ENCODE measurements at places on chromosomes 4 and X.

- DNase-seq, result no peak
Observed at GRCh38 chrX:101429934-101430333, 21.9 kb downstream of the HNRNPH2 start.

- DNase-seq, result no peak
Observed at GRCh38 chr4:43765514-43765913, 683.1 kb downstream of the KCTD8 start.

- DNase-seq, result no peak
Observed at GRCh38 chrX:11366998-11367595, 73.9 kb downstream of the AMELX start.

DNA sequence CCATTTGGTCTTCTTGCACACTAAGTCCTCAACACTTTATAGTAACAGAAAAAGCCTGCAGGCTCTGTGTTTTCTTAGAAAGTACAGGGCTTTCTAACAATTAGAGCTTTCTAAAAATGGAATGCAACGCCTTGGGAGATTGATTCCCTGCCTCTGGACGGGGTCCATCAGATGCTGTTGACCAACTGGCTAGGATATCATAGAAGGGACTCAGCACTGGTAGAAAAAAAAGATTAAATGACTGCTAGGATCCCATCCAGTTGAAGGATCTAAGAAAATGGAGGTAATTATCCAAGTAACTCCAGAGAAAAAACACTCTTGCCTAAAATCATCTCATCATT is 39.5 kb downstream of the USP46 start:
- no peak for DNase-seq

- no peak for DNase-seq
Observed at GRCh38 chr4:24400537-24400936, 183.8 kb downstream of the DHX15 start.

GRCh38 chr4:40573593-40574311 is 55.9 kb downstream of the RBM47 start:
- DNase-seq, result no peak

DNA sequence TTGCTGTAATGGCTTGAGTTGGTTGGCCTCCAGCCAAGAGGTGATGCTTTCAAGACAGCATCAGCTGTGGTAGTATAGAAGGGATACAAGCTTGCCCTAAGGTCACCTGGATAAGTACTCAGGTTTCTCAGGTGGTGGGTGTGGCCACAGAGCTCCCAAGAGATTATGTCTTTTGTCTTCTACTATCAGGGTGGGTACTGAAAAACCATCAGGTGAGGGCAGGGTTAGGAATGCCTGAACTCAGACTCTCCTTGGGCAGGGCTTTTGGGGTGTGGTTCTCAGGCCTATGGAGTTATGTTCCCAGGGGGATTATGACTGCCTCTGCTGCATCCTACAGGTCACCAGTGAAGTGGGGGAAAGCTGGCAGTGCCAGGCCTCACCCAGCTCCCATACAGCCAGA is 654.6 kb upstream of the GALNT7 start:
- no peak for DNase-seq

- DNase-seq, result no peak
Observed at GRCh38 chrX:475926-476723, 89.4 kb upstream of the PPP2R3B start.

- DNase-seq, result no peak
Observed at GRCh38 chr4:1252928-1253492, 4.1 kb upstream of the CTBP1 start.

DNA sequence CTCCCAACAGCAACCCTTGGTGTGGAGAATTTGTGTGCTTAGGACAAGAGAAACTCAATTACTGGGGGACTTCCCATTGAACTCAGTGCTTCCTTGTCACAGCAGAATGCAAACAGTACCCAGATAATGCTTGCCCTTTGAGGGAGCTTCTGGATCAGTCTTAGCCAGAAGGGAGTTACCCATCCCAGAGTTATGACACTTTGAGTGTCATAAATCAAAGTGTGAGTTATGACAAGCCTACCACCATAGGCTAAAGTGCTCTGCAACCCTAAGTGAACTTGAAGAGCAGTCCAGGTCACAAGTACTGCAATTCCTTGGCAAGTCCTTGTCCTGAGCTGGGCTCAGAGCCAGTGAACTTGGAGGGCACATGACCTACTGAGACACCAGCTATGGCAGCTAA is 1513.9 kb upstream of the PCDH10 start:
- no peak for DNase-seq

Data from ovary (tissue), 10 donors.